EH (cell line): ENCODE measurements at places on chromosomes 1 and 21.

DNA sequence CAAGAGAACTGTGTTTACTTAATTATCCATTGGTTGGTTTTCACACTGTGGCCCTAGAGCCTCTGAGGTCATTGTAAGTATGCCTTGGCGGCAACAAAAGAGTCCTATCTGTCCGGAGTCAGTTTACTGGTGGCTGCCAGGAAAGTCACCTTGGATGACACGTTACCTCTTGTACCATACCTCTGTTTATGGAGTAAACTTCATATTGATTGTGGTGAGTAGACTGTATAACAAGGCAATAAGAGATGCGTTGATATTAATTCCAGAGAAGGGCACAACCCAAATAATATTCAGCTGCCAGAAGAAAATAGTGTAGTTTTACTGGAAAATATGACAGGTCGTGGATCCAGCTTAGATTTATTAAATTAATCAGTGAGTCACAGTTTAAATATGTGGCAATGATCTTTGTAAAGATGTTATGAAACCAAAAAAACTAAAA is 20.4 kb upstream of the KIF14 start:
- DNase-seq, result peak; percentile 8

DNA sequence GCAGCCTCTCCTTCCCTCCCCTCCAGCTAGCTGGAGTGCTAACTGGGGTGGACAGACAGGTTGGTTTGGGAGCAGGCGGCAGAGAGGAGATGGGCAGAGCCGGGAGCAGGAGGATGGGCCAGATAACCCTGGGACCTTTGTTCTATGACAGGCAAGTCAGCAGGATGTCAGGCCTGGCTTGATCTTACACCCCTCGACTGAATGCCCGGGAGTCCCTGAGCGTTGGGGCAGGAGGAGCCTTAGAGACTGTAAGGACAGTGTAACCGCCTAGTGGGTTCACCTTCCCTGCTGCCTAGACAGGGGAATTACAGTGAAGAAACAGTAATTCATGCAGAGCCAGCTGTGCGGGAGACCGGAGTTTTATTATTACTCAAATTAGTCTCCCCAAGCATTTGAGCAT is 60.2 kb downstream of the MDM4 start:
- DNase-seq, result no peak

DNA sequence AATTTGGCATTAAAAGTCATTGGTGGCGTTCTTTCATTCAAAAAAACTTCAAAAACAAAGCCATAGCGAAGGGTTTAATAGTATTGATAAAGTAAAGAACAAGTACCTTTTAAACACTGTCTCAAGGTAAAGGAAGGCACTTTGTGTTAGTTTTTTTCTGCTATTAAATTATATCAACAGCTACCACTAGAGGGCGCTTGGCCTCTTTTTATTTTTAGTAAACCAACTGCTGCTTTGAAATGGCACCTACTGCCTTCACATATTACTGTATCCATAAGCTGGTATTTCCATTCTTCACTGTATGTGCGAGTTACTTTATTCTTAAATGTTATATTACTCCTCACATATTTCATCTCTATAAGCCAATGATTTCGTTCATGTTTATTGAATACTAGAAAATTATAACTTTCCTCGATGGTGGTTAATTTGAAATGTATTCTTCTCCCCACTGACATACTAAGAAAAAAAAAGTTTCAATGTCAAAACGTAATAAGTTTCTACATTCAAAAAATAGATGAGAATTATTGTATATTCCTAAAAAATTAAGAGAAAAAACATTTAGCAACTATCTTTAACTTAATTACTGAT is 125.7 kb upstream of the CXADR start:
- peak; percentile 64 for DNase-seq

- peak; percentile 87 for DNase-seq
These were observed 10.0 kb downstream of the YBEY start for GRCh38 chr21:46295996-46296752.

DNA sequence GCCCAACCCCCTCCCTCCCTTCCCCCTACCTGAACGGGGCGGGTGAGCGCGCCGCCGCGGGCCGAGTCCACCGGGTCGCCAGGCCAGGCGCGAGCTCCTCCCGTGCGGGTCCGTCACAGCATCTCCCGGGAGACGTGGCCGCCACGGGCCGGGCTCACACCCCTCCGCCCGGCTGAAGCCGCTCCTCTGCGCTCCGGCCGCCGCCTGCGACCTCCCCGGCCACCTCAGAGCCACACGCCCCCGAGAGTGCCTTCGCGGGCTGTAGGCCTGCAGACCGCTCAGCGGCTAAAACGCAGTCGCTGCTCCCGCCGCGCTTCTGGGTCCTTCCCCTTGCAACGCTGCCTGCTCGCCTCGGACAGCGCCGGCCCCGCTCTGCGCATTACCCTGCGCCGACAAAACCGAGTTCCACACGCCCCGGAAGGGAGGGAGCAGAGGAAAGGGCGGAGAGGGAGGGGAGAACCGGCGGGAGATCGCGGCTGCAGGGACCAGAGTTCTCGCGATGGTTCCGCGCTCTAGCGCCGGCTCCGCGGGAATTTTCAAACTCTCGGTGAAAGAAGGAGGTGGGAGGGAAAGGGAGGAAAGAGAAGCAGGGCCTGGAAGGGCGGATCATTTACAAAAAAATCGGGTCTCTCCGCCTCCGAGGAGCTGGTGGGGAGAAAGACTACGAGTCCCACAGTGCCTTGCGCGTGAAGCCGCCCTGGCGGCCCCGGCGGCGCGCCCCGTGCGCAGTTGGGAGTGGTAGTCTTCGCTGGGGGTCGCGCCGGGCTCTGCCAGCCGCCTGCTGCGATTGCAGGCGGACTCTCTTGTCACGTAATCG is at the start of gene AHCTF1:
TSS of gene AHCTF1 (minus strand) at position 400 of the 817 bp plus-strand sequence. CDS start 13,578 bp downstream, outside the sequence.
- peak; percentile 99 for DNase-seq

DNA sequence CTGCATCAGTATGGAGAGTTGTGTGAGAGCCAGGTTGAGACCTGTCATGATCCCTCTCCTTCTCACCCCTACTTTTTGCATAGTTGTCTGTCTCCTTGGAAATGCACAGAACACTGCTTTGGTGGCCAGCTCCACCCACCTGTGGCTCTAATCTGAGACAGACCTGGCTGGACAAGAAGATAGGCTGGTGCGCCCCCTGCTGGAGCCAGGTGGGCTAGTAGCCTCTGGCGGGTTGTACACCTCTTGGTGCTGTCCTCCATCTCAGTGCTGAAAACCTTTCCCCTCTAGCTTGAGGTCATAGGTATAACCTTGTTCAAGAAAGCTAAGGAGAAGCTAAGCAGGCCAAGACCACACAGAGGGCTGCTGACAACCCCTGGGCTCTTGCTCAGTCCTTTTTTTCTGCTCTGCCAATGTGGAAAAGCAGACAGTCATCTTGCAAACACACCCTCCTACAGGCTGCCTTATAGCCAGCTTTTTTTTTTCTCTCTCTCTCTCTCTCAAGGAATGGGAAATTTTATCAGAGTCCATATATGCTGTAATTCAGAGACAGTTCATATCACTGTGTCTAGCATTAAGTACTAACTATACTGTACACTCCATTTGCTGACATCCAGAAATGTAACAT is 58.8 kb upstream of the SPATA6 start:
- peak; percentile 7 for DNase-seq

DNA sequence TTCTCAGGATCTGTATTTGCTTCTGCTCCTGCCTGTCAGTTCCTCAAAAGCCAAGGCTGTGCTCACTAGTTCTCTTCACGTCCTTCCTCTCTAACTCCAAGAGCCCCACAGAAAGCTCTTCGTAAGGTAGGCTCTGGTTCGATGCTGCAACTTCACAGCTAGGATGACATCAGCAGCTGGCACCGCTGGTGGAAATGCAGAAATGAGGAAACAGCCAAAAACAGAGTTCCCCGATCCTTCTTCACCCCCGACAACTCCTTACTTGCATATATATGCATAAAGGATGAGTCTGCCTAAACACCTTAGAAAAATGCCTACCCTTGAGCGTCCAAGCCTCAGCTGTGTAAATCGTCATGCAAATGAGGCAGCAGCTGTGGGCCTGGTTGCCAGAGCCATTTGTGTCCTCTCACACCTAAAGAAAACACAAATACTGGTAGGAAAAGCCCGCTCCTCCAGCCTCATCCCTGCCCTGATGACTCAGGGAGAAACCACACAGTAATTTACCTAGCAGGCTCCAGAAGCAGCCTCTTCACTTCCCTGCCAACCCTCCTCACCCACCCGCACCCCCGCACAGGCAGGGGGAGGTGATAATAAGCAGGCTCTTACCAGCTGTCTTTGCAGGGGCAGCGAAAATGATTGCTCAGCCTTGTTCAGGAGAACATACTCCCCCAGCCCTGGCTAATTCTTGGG is 28.2 kb downstream of the BATF3 start:
- DNase-seq, result peak; percentile 61

DNA sequence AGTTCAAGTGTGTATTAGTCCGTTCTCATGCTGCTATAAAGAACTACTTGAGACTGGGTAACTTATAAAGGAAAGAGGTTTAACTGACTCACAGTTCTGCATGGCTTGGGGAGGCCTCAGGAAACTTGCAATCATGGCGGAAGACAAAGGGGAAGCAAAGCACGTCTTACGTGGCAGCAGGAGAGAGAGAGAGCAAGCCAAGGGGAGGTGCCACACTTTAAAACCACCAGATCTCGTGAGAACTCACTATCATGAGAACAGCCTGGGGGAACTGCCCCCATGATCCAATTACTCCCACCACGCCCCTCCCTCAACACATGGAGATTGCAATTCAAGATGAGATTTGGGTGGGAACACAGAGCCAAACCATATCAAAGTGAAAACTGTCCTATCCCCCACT is 4.1 kb upstream of the MIS18A start:
- no peak for DNase-seq

- no peak for DNase-seq
These were observed 466.7 kb upstream of the PKN2 start for GRCh38 chr1:88217386-88217785.

- DNase-seq, result peak; percentile 10
These were observed 8.9 kb upstream of the PDE9A start for GRCh38 chr21:42644223-42645208.

DNA sequence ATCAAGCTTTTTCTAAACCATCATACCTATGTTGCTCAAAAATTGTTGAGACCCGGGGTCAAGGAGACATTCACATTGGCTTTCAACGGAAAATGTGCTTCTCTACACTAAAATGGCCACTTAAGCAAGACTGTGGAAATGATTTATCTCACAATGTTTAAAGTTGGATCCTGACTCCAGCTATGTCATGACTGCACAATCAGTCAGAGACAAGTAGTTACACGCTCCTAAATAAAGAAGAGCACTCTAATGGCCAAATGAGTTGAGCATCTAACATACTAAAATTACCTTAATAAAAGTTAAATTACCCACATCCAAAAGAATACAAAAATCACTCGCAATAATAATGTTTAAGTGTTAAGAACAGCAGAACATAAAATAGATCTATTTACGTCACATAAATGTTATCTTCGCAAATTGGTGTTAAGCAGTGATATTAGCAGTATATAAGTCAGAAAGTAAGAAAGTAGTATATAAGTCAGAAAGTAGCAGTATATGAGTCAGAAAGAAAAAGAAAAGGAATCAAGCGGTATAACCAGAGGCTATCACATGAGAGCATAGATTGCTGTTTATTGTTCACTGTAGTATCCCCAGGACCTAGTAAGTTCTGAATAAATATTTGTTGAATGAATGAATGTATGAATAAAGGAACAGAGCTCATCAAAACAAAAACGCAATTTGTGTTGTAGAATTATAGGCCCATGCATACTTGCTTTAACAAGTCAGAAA is 28.4 kb downstream of the ZNF281 start:
- DNase-seq, result no peak

DNA sequence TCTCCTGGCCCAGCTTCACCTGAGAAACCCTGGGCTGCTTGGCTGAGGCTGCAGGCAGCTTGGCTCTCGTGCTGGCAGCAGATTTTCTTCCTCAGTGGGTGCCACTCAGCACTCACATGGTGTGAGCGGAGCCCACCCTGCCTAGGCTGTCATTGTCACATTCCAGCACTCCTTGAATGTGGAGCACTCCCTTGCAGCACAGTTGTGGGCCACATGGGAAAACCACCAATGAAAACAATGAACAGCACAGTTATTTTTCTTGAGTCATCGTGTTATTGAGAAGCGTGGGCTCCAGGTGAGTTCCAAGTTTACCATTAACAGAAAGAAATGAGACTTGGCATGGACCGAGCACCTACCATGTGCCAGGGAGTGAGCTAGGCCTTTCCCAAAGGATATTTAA is 27.2 kb upstream of the TRIM67 start:
- DNase-seq, result peak; percentile 26

- DNase-seq, result no peak
These were observed 116.2 kb downstream of the KCNJ6 start for GRCh38 chr21:37800057-37800455.

DNA sequence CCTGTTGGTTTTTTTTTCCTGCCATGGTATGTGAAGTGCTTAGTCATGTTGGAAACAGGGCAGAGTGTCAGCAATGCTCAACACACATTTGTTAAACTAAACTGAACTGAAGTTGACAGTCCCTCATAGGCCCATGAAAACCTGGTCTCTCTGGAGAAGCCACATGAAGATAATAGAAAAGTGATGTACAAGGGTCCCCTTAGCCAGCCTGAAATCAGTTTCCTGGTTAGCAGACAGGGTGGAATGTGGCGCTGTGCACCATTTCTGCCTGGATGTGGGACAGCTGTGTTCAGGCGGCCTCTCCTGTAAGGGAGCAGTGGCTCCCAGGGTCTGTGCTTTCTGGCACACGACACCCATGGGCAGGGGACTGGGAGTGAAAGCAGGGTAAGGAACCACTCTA is 9.9 kb upstream of the CHI3L1 start:
- peak; percentile 53 for DNase-seq

DNA sequence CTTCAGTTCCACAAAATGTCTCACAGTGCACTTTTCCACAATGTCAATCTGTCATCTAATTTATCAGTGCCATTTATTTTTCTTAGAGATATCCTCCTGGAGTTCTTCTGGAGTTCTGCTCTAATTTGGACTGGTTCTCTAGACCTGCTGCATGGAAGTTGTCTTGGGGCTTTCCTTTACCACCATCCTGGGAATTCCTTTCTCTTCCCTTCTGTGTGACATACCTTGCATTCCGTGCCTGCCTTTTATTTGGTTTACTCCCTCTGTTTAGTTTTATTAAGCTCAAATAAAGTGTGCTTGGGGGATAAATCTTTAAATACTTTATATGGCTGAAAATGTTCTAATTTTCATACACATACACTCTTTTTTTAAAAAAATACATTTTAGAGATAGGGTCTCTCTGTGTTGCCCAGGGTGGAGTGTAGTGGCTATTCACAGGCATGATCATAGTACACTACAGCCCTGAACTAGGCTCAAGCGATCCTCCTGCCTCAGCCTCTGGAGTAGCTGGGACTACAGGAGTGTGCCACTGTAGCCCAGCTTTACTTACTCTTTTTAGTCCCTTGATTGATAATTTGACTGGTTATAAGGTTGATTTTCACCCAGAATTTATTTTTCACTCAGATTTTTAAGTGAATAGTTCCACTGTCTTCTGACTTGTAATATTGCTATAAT is 14.4 kb downstream of the MTF2 start:
- peak; percentile 48 for DNase-seq

DNA sequence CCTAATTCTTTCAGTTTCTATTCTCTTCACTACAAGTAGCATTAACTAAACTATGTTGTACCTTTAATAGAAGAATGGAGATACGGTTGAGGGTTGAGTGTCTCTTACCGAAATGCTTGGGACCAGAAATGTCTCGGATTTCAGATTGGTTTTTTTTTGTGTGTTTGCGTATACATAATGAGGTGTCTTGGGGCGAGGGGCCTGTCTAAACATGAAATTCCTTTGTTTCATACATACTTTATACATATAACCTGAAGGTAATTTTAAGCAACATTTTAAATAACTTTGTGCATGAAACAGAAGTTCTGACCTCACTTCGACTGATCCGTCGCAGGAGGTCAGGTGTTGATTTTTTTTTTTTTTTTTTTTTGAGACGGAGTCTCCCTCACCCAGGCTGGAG is 36.3 kb upstream of the MYOCOS start:
- DNase-seq, result no peak
